ENCODE measurements at places on chromosomes 12 and 14.

GRCh38 chr12:58117667-58118066 is 176.3 kb downstream of the ATP23 start:
- DNase-seq = no peak

DNA sequence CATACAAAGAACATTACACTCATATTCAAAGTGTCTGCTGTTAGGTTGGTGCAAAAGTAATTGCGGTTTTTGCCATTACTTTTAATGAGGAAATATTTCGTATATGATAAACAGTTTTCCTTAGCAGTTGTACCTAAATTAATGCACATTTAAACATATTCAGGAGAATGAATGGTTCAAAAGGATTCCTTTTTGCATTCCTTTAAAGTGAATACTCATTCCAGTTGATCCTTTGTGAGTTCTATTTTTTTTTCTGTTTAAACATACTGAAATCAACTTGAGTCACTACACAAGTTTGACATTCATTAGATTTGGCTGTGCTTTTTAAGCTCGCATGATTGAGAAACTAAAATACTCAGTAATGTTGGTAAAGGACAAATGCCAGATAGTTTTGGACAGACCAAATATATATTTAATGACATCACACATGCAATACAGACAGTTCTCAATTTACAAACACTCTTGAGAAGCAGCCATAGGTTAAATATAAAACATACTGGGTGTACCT is 13.8 kb upstream of the SLC38A2 start:
- peak; percentile 82 for DNase-seq

GRCh38 chr12:107436376-107436775 is 249.2 kb upstream of the PWP1 start:
- no peak for DNase-seq

DNA sequence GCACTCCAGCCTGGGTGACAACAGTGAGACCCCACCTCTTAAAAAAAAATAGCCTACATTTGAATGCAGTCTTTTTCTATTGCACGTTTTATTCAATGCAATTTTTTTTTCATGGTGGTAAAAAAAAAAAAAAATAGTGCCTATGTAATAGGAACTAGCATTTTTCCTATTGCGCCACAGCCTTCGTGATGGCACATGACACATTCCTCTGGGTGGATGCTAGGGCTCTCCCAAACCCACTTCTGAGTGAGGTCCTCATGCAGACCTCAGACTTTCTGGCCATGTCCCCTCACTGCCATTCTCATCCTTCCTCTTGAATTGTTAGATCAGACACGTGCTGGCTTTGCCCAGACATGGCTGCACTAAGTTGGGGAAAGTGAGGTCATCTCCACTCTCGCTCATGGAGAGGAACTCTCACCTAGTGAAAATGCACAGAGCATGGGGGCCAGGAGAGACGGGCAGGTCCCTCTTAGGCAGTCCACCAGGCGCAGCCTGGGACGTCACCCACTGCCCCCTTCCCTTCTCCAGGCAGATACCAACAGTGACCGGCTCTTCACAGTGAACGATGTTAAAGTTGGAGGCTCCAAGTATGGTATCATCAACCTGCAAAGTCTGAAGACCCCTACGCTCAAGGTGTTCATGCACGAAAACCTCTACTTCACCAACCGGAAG is 19.2 kb downstream of the DCAF4 start:
- no peak for DNase-seq

GRCh38 chr14:29035134-29035533 is 268.5 kb downstream of the FOXG1 start:
- DNase-seq = no peak

DNA sequence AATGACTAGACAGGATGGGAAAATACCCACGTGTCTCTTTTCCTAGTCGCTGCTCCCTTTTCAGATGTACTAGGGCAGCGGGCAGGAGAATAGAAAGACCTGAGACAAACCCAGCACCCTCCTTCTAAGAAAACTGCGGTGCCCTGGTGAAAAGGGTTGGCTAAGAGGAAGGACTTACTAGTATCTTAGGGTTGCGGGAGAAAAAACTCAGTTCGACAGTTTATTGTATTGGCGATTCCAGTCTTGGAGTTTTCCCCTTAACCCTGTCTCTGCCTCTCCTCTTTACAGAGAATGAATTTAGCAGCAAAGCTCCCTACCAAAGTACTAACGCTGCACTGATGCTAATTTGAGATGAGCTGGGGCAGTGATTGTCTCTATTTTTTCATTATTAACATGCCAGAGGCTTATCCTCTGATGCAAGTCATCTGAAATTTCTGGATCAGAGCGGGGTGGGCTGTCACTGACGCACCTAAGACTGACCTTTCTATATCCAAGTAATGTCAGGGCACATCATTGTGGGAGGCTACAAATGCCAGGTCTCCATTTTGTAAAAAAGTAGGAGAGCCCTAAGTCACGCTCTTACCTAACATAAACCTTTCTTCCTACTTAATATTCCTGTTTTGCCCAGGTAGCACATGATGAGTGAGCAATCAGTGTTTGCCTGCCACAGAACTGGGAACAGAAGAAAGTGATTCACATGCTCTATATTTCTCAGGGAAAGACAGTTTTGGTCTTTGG is 916 bp upstream of the PAWR start:
- DNase-seq = peak; percentile 58

GRCh38 chr12:129230995-129231394 is 377.7 kb downstream of the GLT1D1 start:
- DNase-seq = no peak

DNA sequence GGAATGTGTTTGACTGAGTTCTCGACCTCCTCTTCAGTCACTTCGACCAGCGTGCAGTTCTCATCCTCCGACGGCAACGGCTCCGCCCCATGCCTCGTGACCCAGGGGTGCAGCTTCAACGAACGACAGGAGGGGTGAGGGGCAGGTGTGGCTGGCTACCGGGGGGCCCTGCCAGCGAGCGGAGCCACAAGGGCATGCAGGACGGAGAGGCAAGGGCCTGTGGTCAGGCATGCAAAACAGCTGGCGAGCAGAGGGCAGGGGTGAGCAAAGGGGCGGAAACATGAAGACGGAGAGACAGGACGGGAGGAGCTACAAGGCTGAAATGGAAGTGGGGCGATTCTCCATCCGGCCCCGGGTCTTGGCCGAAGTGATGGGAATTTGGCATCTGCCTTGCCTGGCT is 38.7 kb downstream of the P2RX4 start:
- no peak for DNase-seq

- no peak for DNase-seq
These were observed at the start of gene MFAP5 for GRCh38 chr12:8662593-8662992. Gene MFAP5 (minus strand): TSS chr12:8662826. CDS start chr12:8662104, 722 bp downstream.

- no peak for DNase-seq
These were observed 22.0 kb downstream of the VSX2 start for GRCh38 chr14:74261288-74261687.

DNA sequence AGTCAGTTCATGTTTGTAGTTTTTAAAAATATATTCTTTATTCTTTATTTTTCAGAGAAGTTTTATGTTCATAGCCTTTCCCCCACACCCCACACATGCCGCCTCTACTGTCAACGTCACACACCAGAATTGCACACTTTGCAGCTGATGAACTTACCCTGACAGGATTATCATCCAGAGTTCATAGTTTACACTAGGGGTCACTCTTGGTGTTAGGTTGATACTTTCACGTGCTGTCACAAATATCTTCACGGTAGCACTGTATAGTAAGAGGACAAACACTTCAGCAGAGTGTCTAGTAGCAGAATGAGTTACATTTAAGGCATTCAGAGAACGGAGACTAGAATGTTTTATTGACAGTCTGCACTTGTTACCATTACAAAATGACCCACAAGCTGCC is 5.1 kb downstream of the DPPA3 start:
- peak; percentile 6 for DNase-seq

DNA sequence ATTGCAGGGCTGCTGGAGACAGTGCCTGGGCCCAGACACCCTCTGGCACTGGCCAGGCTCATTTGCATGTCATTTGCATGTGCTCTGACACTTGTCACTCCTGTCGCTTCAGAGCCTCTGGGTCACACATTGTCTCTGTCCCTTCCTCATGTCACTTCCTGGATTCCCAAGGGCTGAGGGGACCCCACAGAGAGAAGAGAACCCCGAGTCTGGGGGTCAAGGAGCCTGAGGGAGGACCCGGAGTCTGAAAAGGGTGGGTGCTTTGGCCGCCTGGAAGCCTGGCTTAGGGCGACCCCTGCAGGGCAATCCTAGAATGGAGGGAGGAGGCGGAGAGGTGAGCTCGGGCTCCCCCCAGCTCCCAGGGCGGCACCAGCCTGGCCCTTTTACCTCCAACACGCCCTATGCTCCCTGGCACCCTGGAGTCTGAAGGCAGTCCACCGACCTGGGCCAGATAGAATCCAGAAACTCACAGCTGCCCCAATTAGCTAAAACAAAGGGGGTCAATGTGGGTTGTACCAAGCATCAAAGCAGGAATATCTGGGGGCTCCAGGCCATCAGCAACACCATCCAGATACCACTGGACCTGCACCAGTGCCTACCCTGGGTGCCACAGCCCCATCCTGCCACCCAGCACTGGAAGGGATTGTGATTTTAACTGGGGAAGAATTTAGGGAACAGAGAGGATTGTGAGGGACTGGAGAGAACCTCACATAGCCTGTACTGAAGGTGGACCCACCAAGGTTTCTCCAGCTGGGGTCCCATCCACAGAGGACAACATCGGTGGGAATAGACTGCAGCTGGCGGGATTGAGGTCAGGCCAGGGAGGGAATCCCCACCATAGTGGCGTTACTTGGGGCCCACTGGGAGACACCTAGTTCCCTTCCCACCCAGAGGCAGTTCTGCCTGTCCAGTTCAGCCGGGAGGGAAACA is 21.8 kb upstream of the KRT78 start:
- DNase-seq = peak; percentile 85

- DNase-seq = no peak
These were observed 44.7 kb downstream of the CCDC88C start for GRCh38 chr14:91372671-91373495.

DNA sequence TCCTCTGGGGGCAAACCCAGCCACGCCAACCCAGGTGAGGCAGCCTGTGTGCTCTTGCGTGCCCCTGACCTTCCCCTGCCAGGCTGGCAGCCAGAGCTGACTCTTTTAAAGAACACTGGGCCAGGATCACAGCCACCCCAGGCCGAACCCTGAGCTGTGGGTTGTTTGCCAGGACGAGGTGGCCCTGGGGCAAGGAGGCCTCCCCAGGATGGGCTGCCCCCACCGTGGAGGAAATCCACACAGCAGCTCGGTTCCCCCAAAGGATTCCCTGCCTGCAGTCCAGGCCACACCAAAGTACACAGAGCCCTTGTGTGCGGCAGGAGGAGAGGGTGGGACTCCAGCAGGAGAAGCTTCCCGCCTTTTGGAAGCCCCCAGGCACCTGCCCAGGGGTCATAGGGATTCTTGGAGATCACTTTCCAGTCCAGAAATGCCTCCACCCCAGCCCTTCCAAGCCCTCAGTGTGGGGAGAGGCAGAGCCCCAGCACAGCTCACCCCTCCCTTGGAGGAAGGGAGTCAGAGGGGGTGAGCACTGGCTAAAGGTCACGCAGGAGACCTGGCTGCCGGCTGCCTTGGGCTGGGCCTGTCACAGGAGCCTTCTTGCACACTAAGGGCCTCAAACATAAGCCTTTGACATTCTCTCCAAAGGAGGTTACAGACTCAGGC is 115.6 kb downstream of the CALM1 start:
- DNase-seq = peak; percentile 54

GRCh38 chr12:54472494-54473262 is 724 bp downstream of the GTSF1 start:
- DNase-seq = no peak

DNA sequence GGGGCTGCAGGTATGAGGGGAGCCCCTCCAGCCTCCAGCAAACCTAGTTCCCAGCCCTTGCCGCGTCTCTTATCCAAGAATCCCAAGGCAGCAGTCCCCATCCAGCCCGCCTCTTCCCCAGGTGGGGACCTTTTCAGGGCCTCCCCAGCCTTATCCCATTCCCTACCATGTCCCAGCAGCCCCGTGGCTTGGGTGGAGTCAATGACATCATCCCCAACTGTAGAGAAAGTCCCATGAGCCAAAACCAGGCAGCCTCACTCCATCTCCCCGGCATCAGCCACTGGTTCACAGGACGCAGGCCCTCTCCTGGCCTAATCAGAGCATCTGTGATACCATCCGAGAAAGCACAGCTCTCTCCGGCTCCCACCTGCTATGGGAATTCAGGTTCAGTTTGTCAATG is 131.0 kb downstream of the NCOR2 start:
- DNase-seq = no peak

GRCh38 chr12:15776532-15776931 is 12.7 kb downstream of the EPS8 start:
- DNase-seq = no peak

DNA sequence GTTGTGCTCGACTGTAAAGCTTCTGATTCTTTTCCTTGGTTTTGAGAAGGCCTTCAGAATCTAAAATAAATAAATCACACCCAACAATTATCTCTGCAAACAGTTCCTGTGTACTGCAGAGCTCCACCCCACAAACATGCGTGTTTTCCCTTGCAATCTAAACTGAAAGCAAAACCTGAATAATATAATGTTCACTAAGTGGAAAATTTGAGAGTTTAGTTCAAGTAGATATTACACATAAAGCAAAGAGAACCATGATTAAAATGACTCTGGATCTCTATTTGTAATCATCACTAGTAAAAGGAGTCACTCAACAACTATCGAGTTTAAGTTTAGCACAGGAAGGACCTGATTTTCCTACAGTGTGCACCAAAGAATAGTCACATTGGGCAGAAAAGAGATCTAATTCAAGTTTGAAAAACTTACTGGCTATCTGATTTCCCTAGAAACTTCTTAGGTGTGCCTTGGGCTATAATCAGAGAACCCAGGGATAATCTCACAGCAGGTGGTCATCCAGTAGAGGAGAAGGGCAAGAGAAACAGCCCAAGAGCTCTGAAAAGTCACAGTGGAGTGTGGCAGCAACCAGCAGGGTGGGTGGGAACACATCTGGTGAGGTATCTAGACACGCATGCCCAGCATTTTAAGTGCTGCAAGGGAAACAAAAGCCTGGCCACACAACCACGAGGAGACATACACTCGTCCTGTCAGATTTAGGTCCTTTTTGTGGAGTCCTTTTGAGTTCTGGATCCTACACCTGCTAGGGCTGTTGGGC is 25.4 kb downstream of the ATG14 start:
- DNase-seq = no peak

DNA sequence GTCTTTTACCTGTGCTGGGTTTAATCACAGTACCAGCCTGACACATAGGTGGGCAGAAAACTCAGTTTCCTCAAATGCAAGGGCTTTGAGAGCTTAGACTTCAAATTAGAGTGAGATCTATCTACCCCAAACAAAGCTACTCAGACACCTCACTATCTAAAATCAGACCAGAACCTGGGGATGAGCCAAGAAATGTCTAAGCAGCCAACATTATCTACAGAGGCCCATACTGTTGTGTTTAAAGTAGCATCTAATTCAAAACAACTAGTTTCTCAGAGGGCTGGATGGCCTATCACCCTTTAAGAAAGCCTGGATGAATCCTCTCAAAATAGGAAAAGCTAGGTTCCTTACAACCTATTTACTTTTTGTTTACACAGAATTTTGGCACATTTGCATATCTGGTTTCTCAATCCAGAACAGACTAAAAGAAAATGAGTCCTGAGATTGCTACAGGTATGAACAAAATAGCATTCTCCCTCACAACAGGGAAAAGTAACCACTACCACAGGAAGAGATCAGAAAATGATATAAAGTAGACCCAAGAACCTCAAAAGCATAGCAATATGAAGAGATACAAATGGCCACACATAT is 142.4 kb downstream of the ZFP36L1 start:
- DNase-seq = no peak
